Esophagus muscularis mucosa (tissue), 4 donors: ENCODE measurements at places on chromosomes 16 and 17.

- no peak for DNase-seq
Observed at GRCh38 chr17:33816036-33816435, 439.0 kb upstream of the CCL2 start.

GRCh38 chr17:31690151-31690551, 168.9 kb downstream of the COPRS start:
- no peak for DNase-seq

DNA sequence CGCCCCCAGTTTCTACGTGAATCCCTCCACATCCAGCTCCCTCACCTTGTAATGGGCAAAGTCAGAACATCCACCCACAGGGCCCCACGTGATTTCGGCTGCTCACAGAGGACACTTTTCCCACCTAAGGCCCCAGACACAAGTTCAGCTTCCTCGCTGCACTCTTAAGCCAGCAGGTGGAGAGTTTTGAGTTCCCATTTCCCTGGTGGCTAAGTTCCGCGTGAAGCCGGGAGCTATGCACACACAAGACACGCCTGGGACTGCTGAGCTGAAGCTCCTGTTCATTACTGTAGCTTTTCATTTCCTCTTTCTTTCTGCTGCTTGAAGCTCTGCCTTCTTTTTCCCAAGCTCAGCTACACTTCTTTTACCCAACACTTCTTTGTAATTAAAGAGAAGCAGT, 273.8 kb downstream of the NPIPA8 start:
- no peak for DNase-seq

DNA sequence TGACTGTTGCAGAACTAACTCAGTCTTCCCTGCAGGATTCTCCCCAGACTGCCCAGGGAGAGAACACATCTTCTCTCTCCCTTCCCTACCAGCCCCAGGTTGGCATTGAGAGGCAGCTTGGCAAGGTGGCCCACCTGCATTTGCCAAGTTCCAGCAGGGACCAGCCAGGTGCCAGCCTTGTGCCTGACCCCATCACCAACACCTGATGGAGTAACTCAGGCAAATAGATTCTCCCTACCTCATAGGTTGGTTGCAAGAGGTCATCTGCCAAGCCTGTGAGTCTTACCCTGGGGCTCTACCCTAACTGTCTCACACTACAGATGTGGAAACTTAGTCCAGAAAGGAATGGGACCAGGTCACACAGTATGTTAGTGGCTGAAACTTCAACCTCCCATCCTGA, 20.4 kb downstream of the BEAN1 start:
- DNase-seq = no peak

DNA sequence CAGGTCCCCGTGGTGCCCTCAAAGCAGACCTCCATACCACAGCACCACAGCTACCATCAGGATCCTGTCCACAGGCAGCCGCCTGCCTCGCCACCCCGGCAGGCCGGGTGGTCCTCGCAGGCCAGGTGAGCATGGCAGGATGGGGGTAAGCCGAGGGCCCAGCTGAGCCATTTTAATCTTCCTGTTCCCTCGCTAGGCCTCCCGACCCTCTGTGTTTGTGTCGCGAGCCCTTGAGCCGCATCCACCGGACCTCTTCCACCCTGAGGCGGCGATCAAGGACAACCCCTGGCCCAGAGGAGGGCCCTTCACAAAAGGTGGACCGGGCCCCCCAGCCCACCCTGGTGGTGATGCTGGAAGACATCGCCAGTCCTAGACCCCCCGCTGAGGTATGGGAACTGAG, 2.0 kb downstream of the PRR14 start:
- no peak for DNase-seq

DNA sequence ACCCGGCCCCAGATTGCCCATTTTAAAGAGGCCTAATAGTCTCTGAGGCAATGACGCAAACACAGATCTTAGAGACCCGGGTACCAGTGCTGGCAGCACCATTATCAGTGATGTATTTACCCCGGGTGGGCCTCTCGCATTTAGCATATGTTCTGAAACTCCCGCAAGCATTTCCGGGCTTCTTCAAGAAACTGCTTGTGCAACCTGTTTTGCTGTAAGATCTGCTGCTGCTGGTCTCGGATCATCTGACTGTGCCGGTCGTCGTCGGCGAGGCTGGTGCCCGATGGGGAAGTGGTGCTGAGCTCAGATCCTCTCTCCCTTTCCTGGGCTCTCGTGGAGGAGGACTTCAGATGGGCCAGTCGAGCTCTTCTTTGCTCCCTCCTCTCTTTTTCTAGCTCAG, 12.5 kb downstream of the CEP295NL start:
- no peak for DNase-seq

DNA sequence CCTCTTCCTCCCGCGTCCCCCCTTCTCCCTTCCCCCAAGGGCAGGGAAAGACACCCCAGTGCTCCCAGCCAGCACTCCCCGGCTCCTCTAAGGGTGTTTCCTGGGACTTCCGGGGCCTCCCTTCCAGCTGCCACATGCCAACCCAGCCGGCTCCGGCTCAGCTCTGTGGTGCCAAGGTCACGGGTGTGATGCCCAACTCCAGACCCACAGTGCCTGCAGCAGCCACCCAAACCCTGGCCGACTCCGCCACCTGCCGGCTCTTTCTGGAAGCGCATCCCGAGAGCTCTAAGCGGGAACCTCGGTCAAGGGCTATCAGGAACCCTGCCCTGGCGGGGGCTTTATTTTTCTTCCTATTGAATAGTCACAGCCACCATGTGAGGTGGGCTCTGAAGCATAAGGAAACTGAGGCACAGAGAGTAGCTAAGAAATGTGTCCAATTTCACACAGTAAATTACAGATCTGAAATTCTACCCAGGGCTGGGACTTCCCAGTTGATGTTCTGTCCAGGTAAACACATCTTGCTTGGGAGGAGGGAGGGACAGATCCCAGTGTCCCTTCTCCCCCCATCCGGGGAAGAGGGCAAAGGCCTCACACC, 3.3 kb upstream of the PPP1R1B start:
- peak; percentile 95 for DNase-seq

GRCh38 chr17:7176107-7176840, 2.9 kb downstream of the ASGR1 start:
- no peak for DNase-seq

- no peak for DNase-seq
Observed at GRCh38 chr17:66378296-66378695, 75.9 kb downstream of the PRKCA start.

DNA sequence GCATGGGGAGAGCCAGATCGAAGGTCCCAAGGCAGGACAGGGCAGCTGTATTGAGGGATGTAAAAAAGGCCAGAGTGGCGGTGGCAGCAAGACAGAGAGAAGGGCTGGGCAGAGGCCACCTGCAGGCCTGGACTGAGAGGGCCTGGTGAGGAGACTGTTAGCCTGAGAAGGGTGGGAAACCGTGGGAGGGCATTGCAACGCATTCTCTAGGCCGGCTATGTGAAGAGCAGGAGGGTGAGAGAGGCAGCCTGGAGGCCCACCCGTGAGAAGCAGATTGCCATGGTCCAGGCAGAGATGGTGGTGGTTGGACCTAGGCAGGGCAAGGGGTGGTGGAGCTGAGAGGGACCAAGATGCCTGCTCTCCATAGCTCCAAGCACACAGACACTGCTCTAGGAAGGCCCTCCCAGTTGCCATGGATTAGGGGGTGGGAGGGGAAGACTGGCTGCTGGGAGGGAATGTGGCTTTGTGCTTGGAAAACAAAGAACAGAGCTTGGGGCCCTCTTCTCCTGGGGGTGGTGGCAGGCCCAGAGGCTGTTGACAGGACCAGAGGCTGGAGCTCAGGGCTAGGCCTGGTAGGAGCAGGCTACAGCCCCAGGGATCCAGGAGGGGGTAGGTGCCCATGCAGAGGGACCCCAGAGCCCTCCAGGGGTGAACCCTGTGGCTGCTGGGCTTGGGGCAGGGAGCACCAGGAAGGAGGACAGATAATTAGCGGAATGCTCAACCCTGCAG, 12.4 kb upstream of the TCAP start:
- no peak for DNase-seq

- no peak for DNase-seq
Observed at GRCh38 chr17:149897-150584, 12.7 kb downstream of the SCGB1C2 start.

- no peak for DNase-seq
Observed at GRCh38 chr17:60888812-60889709, 211.4 kb downstream of the BCAS3 start.

GRCh38 chr17:8360751-8361150, 15.8 kb downstream of the KRABD2 start:
- DNase-seq = no peak

- peak; percentile 68 for DNase-seq
Observed at GRCh38 chr16:65896448-65897153, 469.9 kb upstream of the CDH5 start.

- DNase-seq = no peak
Observed at GRCh38 chr17:78401891-78402290, 23.4 kb downstream of the PGS1 start.

DNA sequence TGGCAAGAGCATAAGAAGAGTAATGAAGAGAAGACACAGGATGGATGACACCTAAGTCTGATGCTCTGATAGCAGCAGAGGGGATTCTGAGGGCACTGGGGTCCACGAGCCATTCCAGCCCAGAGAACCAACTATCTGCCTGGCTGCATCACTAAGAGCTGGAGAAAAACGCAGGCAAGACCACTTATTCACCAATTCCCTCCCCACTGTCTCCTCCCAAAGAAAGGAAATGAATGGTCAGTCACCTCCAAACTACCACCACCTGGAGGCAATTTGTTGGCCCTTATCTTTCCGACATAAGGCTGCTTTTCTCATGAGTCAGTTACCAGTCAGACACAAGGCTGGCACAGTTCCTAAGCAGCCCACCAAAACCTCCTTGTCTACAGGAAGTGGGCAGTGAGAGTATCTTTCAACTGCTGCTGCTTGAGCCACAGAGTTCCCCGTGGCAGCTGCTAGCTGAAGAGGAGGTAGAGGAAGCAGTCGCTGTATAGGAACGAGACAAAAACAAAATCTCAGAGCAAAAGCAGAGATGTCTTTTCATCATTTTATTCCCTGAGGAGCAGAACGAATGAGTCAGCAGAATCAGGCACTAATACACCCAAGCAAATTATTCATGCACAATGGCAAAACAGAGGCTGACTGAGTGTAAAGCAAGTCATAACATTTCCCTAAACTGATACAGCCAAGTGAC, 111.1 kb downstream of the SMG6 start:
- DNase-seq = no peak

- no peak for DNase-seq
Observed at GRCh38 chr16:75305364-75306098, 54.1 kb upstream of the BCAR1 start.

- DNase-seq = no peak
Observed at GRCh38 chr16:80752541-80752940, 51.9 kb downstream of the CDYL2 start.

DNA sequence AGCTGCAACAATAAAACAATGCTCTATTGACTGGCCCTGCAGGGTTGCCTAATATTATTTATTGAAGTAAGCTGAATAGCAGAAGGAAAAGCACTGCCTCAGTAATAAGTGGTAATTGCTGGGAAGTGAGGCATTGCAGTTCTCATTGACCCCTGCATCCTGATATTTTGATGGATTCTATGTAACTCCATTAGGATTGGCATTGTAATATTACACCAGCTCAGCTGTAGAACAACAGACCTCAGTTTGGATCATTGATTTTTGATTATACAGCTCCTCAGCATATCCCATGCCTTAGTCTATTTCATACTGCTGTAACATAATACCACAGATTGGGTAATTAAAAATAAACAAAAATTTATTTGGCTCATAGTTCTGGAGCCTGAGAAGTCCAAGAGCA, 650.6 kb upstream of the SALL1 start:
- no peak for DNase-seq

GRCh38 chr16:2963723-2964474, at the start of gene KREMEN2:
TSS of gene KREMEN2 (plus strand) at chr16:2964275. CDS start at chr16:2964521, 246 bp downstream.
- no peak for DNase-seq

GRCh38 chr17:14197057-14197456, 39.6 kb downstream of the CDRT15 start:
- no peak for DNase-seq

GRCh38 chr17:77126519-77126918, 14.2 kb upstream of the SEC14L1 start:
- DNase-seq = no peak

- DNase-seq = no peak
Observed at GRCh38 chr16:26334218-26335111, 642.7 kb downstream of the HS3ST4 start.

DNA sequence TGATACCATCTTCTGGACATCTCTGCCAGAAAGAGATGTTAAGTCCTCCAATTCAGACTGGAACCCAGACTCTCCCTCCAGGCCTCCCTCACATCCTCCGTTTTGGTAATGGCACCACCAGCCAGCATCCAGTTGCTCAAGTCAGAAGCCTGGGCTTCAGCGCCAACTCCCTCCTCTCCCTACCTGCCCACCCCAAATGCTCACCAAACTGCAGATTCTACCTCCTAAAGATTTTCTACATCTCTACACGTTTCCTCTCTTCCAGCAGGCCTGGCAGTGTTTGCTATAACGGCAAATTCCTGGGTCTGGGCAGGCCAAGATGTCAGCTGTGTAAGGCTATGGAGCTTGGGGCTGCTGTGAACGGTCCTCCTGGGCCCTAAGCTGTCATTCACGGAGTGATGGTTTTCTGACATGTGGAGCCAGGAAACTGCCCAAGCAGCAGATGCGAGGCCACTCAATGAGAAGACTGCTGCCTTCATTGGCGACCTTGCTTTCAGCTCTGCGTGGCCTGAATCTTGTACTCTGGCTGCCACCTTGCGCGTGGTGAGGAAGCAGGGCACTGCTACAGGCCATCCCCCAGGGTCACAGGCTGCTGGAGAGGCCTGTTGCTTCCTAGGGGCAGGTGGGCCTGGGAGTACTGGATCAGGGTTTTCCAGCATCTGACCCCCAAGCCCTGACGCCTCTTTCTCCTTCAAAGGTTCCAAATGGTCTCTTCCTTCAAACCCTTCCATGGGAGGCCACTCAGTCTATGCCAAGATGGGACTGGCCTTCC, 37.7 kb downstream of the TBX4 start:
- DNase-seq = no peak

DNA sequence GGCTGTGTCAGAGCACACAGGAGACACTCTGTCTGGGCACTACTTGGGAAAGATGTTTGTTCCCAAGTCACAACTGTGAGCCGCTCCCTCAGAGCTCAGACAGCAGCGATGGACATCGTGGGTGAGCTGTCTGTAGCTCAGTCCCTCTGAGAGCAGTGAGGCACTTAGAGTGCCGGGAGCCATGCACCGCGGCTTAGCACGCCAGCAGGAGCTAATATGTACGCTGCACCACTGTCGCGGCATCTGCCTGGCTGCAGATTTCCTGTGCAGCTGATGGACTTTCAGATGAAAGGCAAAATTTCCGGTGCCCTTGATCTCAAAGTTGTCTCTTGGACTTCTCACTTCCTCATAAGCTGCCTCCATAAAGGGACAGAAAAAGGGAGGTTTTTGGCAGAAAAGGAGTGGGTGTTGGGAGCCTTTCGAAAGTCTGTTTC, 92.8 kb upstream of the ZNF469 start:
- DNase-seq = no peak

GRCh38 chr17:44502598-44503146, 534 bp downstream of the GPATCH8 start:
- no peak for DNase-seq

GRCh38 chr16:2855536-2855935, 2.4 kb downstream of the PRSS22 start:
- no peak for DNase-seq

GRCh38 chr16:84640145-84640544, 8.2 kb upstream of the KLHL36 start:
- no peak for DNase-seq
